ENCODE measurements at places on chromosomes 2 and 18.

DNA sequence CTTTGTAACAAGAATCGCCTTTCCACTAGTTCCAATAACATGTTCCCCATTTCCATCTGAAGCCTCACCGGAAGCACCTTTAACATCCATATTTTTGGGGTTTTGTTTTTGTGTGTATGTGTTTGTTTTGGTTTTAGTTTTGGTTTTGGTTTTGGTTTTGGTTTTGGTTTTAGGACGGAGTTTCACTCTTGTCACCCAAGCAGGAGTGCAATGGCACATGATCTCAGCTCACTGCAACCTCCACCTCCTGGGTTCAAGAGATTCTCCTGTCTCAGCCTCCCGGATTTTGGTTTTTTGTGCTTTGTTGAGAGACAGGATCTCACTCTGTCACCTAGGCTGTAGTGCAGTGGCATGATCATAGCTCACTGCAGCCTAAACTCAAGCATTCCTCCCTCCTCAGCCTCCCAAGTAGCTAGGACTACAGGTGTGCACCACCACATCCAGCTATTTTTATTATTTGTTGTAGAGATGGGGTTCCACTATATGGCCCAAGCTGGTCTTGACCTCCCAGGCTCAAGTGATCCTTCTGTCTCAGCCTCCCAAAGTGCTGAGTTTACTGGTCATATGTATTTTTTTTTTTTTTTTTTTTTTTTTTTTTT lies 36.3 kb downstream of the TGOLN2 start:
- no peak for DNase-seq

DNA sequence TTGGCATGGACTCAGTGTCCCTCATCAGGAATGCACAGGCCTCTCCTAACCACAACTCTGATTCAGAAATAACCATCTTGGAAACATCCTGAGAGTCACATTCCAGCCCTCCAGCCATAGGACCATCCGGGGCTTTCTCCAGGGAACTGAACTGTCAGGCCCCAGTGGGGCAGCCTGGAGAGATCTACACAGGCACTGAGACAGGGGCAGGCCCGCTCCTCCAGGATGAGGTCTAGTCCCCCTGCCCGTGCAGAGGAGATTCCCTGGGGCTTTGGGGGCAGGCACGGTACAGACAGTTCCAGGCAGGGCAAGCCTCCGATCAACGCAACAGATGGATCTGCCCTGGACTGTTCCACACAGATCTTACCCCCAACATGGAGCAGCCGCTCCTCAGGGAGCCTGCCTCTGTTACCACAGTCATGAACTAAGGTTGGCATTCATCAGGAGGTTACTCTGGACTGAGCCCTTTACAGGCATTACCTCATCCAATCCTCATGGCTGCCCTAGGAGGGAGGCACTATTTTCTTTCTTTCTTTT lies 12.0 kb downstream of the KCNK3 start:
- no peak for DNase-seq

DNA sequence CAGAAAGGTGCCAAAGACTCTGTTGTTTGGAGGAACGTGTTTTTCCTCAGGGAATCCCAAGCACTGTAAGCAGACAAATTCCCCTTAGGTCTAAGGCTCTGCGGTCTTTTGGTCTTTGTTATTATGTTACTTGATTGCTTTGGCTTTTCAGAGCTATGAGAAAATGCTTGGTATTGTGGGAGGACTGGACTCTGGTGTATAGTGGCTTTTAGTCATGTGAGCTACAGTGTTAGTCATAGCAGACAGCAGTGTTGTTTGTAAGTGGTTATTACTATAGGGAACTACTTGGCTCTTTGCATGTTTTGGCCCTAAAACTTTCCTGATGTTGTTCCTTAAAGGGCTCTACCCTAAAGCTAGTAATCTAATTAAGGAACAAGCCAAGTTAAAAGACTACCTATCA lies 956.2 kb upstream of the LRATD1 start:
- no peak for DNase-seq

GRCh38 chr2:237962432-237963084 lies 4.3 kb upstream of the UBE2F start:
- no peak for DNase-seq

DNA sequence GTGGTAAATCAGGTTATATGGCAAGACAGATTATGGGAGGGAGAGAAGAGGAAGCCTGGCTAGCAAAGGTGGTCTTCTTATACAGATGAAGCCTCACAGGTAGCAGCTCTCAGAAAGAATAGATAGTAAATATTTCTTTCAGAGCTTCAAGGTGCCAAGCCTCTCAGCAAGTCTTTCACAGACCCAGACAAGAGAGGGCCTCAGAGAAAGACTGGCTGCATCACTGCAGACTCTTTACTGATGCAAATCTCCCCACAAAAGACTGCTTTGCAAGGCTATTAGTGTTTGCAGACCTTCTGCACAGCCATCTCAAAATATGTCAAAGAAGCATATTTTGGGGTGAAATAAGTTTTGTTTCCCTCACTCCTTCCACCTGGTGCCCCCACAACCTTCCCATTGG lies 372.4 kb upstream of the RND3 start:
- no peak for DNase-seq

DNA sequence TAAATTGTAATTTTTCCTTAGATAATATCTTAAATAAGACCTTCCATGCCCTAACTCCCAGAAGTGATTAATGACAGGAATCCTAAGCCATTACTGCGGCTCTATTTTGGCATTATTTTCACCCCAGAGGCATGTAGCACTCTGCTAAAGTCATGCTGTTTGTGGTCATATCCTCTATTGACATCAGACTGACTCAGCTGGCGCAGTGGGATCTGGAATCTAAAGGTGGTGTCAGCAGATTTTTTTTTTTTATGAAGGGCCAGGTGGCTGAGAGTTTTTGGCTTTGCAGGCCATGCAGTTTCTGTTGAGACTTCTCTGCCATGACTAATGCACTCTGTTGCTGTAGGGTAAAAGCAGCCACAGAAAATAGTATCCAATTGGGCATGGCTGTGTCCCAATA lies 64.1 kb upstream of the ACVR1C start:
- no peak for DNase-seq
